ENCODE measurements at places on chromosomes 2 and 18.

- DNase-seq, result no peak
These were observed 34.0 kb upstream of the B4GALT6 start for GRCh38 chr18:31718386-31718785.

DNA sequence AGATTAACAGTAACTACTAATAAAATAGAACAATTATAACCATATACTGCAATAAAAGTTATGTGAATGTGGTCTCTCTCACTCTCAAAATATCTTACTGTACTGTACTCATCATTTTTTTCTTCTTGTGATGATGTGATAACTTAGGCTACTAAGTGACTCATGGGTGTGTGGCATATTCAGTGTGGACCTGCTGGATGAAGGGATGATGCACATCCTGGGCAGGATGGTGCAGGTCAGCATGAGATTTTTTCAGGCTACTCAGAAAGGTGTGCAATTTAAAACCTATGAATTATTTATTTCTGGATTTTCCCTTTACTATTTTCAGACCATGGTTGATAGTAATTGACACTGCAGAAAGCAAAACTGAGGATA, 90.7 kb downstream of the NCKAP5 start:
- no peak for DNase-seq

DNA sequence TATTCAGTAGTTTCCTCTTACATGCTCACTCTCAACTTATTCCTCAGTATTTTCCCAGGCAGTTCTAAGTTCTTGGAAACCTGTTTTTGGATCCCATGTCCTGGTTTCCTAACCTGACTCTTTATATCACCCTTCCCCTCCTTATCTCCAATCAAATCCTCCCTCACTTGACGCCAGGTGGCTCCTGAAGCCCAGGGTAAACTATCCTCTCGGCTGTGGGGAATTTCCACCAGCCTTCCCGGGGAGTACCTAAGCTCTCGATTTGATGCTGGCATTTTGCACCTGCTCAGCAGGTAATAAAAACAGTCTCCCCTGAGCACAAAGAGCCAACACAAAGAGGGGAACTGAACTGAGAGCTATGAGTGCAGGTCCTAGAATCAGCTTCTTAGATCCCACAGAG, 538.0 kb downstream of the SLC4A3 start:
- peak; percentile 29 for DNase-seq

DNA sequence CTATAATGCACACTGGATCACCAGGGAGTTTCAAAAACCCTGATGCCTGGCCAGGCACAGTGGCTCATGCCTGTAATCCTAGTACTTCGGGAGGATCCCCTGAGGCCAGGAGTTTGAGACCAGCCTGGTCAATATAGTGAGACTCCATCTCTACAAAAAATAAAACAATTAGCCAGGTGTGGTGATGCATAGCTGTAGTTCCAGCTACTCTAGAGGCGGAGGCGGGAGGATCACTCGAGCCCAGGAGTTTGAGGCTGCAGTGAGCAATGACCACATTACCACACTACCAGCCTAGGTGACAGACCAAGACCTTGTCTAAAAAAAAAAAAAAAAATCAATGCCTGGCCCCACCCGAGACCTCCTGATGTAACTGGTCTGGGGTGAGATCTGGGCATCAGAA, 137.2 kb downstream of the MTCL1 start:
- DNase-seq, result no peak

- DNase-seq, result no peak
These were observed 19.4 kb downstream of the TEX44 start for GRCh38 chr2:231612109-231612455.

GRCh38 chr18:45084206-45084605, 403.5 kb downstream of the SETBP1 start:
- DNase-seq, result no peak

DNA sequence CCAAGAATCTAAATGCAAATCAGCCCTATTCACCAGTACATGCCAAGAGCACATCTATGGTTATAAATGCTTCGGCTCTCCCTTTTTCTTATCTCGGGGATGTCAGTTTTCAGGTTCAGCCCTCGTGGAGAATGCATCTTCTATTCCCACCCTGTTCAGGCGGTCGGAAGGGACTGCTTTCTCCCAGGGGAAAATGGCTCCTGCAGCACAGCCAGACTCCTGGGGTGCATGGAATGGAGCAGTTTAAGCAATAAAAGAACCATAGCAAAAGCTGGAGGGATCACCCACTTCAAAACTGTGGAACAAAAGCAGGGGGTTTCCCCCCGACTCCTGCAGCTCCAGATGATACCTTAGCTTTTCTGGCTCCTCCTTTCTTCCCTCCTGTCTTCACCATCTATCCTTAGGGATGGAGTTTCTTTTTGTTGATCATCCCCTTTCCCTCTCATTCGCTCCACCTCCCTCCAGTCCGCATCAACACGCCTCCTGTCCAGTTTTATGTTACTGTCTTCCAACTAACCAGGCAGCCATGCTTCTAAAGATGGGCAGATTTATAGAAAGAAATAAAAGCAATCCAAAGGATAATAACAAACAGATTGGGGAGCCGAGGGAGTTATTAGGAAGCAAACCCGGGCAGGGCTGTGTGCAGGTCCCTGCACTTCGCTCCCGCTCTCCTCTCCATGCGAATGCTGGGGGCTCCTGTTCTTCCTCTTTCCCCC, 356.2 kb upstream of the SMIM21 start:
- peak; percentile 28 for DNase-seq

GRCh38 chr2:162537651-162538050, 193.7 kb downstream of the GCA start:
- no peak for DNase-seq

DNA sequence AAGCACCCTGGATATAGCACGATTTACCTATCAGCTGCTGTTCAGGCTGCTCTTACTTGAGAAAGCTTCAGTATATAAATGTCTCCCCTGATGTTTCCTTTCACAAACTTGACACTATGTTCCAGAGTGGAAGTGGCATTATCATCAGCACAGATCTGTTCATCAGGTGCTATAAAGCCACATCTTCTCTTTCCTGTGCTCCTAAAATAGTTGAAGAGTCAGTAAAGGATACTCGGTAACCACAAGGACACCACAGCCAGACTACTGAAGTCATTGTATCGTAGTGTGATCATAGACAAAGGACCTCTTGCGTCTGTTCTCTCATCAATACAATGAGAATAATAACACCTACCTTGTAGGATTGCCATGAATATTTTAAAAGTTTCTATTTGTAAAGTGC, 841.0 kb upstream of the CELF4 start:
- DNase-seq, result no peak

GRCh38 chr2:172896661-172897081, 161.0 kb downstream of the RAPGEF4 start:
- no peak for DNase-seq

DNA sequence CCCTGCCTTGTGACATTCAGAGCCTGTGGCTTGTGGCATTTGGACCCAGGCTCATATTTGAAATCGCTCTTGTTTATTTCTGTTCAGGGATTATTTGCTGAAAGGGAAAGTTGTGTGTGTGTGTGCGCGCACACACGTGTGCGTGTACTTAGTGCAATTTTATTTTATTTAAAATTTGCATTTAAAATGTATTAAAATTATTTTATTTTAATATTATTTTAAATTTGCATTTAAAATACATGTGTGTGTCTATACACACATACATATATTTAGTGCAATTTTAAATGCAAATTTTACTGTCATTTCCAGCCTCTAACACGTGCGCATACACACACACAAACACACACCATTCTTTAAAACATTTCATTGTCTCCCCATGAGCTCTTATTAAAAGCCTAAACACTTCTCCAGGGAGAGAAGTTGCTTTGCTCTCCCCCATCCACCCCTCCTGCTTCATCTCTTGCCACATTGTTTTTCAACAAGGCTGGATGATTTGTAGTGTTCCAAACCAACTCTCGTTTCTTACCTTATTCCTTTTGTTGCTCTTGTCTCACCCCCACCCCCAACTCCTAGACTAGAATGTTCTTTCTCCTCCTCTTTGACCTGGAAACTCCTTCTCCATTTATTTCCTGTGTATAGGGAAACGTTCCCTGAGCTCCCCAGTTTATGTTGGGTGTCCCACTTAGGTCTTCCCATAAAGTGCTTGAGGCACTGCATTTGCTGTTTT, 3.8 kb upstream of the CCDC68 start:
- no peak for DNase-seq

GRCh38 chr2:95314598-95314963, 17.4 kb downstream of the KCNIP3 start:
- DNase-seq, result no peak

DNA sequence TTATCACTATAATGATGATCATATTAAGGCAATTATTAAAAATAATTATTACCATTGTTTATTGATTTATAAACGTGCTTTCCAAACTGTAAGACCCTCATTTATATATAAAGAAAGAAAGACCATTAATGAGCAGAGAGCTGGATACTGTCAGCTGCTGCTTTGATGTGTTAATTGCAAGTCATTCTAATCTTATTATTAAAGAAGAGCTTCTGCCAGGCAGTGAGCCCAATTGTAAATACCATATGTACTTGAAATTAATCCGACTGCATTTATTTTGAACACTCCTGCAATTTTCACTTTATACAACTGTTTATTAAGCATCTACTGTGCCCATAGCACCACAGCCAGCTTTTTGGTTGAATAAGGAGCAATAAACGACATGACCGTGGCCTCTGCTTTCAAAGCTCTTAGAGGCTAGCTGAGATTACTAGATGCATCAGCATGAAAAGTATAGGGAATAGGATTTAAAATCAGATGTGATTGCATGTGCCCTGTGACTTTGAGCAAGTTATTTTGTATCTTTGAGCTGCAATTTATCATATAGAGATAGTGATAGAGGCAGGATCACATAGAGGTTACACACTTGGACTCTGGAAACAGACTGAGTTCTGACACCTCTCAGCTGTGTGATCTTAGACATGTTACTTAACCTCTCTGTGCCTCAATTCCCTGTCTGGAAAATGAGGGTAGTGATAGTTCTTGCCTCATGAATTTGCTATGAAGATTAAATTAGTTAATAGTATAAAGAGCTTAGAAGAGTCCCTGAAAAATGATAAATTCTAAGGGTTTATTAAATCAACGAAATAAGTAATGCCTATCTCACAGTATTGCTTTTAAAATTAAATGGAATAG, 83.4 kb downstream of the MYCN start:
- DNase-seq, result no peak

- DNase-seq, result no peak
These were observed 40.8 kb downstream of the CRACDL start for GRCh38 chr2:98895221-98895620.

- DNase-seq, result no peak
These were observed 232.1 kb upstream of the EPAS1 start for GRCh38 chr2:46065152-46065551.

DNA sequence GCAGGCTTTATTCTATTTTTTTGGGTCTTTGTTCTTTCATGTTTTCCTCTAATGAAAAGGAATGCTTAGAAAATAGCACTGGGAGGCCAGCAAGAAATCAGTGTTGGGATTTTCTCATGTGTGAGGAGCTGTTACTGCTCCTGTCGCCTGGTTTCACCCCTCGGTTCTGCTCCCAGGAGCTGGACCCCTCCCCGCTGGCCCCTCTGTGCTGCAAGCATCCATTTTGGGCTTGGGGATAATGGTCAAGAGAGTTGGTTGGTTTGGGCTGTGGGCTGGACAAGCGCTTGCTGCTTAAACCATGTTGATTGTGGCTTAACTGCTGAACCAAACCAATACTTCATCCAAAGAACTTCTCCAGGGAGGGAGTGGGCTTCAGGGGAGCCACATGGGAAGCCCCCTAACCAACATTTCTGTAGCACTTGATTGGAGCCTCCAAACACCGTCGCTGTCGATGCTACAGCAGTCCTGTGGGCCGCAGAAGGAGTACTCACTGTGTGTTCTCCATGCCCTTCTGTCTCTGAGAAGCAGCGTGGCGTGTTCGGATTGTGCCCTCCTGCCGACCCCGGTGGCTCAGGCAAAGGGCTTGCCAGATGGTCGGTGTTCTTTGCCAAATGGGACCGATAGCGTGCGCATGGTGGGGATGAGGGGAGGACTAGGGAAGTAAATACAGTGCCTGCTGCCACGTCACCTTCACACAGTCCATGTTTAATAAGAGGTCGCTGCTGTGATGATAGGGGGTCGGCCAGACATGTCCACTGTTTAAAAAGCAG, 40.0 kb downstream of the AGAP1 start:
- peak; percentile 4 for DNase-seq

DNA sequence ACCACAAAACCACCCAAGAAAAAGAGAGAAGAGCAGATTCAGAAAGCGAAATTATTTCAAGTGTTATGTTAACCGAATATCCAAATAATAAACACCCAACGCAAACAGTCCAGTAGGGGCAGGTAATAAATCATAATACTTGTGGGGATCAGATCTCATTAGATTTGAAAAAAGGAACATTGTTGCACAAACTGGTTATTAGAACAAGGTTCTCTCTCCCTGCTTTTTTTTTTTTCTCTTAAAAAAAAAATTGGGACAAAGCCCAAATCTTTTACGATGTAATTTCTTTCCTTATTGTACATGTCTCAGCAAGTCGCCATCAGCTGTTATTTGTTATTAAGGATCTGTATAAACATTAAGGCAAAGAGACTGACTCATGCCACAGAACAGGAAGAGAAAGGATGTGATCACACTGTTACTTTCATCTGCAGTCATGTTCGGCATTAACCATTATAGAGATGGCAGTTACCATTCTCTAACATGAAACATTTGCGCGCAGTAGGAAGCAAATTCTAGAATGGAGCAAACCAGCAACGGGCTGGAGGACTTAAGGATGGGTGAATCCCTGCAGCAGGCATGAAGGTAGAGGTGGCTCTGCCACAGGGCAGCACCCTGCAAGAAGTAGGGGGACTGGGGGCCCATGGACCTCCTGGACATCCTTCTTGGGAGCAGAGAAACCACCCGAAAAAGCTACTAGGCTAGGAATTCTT, 42.0 kb downstream of the EPHA4 start:
- DNase-seq, result no peak

DNA sequence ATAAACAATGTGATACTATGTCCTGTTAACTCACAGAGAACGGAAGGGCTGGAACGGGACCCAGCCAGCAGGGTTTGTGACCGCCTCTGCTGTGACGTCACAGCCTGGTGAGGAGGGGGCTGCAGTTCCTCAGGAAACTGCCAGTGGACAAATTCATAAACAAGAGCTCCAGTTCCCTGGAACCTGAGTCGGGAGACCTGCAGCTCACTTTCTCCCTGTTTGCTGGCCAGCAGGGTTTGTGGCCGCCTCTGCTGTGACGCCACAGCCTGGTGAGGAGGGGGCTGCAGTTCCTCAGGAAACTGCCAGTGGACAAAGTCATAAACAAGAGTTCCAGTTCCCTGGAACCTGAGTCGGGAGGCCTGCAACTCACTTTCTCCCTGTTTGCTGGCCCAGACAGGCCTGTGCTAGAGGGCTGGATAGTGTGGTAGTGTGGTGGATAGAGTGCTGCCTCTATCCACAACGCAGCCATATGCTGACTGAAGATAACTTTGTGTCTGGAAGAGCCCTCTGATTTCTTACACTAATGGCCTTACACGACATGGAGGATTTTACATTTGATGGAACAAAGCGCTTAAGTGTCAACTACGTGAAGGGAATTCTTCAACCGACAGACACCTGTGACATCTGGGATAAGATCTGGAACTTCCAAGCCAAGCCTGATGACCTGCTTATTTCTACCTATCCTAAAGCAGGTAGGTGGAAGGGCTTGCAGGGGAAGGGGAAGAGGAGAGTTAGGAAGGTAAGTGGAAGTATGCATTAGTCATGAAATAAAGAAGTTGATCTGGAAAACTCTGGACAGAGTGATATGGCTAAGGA, at the start of gene SULT1C4:
Gene SULT1C4, plus strand, starts transcription at position 140 of the 816 bp plus-strand sequence. Its CDS starts 384 bp downstream, at position 524.
- no peak for DNase-seq

- no peak for DNase-seq
These were observed 118.4 kb upstream of the PPP1CB start for GRCh38 chr2:28633204-28633603.

Data from NCI-H1092 (cell line).